Activated CD8-positive, alpha-beta memory T cell treated with anti-CD3 and anti-CD28 coated beads, Interleukin-2, amount 50 U/mL, for 4 hours (primary cell): ENCODE measurements at places on chromosomes 7 and 10.
A peak's percentile ranks its signal among the peaks of the same experiment; 100 is the strongest.

DNA sequence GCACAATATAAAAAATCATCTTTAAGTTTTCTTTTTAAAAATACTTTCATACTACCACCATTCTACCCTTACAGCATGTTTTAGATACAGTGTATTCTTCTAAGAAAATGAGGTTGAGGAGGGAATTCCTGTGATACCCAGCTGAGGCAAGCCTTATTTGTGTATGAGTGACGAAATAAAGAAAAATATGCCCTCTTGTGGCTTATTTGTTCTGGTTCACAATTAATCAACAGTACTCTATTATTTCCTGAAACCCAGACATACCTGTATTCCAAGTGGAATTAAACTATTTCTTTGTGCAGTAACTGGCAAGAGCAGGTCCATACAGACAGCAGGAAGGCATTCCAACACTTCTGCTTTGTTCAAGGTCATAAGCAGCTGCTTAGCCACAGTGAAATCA is 4.5 kb upstream of the SEMA3D start:
- no peak for DNase-seq

- no peak for DNase-seq
Measured at GRCh38 chr7:156752367-156753228, 112.0 kb downstream of the RNF32 start.

- no peak for DNase-seq
Measured at GRCh38 chr7:80665526-80665925, 27.1 kb downstream of the CD36 start.

DNA sequence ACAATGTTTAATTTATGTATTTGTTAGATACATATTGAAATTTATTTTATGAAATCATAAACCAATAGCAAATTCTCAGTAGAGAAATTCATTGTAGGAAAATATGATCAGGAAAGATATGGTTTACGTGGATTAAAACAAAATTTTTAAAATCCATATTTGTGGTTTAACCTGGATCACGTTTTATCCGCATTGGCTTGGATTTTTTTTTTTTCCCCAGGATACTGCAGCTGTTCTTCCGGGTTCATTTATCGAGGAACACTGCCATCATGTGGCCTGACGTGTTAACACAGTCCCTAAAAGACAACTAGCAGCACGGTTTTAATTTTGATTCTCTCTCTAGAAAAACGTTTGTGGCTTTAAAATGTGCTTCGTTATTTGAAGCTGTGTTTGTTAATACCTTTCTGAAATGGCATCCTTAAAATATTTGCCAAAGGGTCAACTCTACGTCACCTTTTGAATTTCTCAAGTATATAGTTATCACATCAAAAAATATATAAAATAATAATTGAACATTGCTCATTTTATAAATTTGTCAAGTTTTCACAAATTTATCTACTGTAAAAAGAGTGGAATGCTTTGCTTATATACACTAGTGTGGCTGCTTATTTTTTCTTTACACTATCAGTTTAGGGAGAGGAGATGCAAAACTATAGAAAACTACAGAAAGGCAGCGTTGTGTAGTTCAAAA is 8.7 kb upstream of the ASB4 start:
- peak; percentile 50 for DNase-seq

- peak; percentile 37 for DNase-seq
Measured at GRCh38 chr10:21173802-21174714, 276.9 kb upstream of the NEBL start.

GRCh38 chr7:81094952-81095351 is 176.1 kb upstream of the SEMA3C start:
- DNase-seq: no peak

GRCh38 chr7:107206136-107206535 is 37.3 kb downstream of the HBP1 start:
- no peak for DNase-seq

GRCh38 chr7:91557789-91558404 is 293.7 kb downstream of the FZD1 start:
- DNase-seq: no peak

DNA sequence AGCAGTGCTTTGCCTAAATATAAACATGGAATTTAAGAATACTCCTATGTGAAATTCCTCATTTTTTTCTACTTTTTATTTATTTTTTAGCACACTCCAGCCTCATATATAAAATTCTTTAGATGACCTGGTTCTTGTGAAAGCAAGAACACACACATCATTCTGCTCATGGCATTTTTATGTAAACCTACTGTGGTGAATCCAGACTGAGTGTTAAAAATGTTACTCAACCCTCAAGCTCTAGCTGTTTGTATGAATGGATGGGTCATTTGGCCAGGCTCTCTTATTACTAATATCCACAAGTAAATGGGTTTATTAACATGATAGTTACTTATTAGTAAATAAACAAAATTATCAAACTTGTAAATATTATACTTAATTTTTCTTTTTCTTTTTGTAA is 551.7 kb upstream of the LRRN3 start:
- no peak for DNase-seq

GRCh38 chr7:33743594-33743993 is 161.7 kb upstream of the BMPER start:
- no peak for DNase-seq

DNA sequence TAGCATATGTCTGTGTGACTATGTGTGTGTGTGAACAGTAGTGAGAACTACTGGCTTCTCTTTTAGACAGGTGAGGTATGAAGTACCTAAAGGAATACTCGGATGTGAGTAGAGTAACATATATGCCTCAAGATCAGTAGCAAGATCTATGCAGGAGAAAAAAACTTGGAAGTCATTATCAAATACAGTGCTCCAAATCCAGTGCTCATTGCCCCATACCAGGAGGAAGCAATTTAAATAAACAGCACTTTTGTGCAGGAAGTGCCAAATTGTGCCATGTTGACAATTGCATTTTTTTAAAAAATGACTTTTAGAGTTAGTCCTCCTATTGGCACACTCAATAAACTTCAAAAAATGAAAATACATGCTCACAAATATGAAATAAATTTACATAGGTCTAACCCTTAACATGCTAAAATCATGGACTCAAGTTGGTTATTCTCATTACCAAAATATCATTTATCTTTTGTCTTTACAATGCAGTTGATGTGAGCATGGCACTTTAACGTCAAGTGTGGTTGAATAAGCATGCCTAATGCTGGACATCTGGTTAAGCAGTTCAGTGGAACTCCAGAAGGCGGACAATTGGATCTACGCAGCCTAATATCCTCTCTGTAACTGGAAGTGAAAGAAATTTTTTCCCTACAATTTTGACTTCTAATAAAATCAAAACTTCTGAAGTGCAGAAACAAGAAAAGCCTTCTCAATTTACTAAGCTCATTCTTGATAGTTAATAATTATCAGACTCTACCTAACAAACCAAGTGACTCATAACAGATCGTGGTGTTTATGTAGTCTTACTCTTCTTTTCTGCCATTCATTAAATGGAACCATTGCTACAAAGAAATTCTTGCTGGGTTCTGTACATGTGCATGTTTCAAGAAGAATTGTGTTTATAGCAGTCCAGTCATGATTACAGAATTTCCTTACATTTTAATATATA is 195.2 kb downstream of the MDFIC start:
- no peak for DNase-seq

DNA sequence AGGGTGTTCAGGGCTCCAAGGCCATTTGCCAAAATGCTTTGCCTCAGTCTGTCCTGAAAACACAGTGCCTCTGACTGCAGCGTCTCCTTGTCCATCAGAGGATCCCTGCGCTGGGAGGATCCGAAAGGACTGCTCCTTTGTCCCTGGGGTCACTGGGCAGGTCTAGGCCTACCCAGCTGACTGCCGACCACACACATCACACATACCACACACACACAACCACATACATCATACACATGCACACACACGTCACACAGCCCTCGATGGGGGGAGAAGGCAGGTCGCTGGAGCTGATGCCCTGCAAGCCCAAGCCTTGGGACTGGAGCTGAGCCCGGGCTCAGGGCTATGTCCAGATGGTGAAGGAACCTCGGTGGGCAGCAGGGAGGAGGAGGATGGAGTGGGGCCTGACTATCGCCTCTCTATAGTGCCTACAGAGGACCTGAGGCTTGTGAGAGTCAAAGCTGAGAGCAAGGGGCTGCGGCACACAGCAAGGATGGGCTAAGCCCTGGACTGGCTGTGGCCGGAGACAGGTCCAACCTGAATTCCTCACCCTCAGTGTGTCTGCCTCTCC is 29.1 kb downstream of the GPRIN2 start:
- peak; percentile 14 for DNase-seq

- no peak for DNase-seq
Measured at GRCh38 chr7:23100697-23101096, 4.9 kb upstream of the KLHL7 start.

- DNase-seq: no peak
Measured at GRCh38 chr10:108252771-108253170, 1088.3 kb upstream of the SORCS1 start.

DNA sequence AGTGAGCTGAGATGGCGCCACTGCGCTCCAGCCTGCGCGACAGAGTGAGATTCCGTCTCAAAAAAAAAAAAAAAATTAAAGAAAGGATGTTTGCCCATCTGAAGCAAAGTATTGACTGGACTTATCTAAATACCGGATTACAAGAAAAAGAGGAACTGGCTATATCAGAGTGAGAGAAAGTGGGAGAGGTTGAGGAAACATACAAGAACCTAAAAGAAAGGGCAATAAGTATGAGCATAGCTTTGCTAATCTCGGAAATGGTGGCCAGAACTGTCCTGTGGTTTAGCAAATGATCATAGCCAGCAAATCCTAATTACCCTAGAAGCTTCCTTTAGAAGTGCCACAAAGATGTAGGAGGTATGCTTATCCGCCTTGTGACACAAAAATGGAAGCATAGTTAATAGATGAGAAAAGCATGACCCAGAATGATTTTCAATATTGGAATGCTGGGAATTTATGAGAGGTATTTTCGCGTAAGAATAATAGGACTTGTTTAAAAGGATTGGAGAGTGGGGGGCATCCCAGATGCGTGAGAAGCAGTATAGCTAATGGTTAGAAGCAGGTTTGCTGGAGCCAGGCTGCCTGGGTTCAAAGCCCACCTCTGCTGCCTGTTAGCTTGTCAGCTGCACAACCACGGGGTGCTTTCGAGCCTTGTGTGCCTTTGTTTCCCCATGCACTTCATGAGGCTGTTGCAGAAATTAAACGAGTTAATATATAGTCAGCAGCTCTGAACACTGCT is 1.2 kb upstream of the GTPBP4 start:
- DNase-seq: no peak

- DNase-seq: no peak
Measured at GRCh38 chr7:119010635-119011034, 786.1 kb downstream of the ANKRD7 start.

GRCh38 chr7:114598946-114599345 is 184.3 kb downstream of the FOXP2 start:
- no peak for DNase-seq

- no peak for DNase-seq
Measured at GRCh38 chr10:4663162-4663992, 162.6 kb upstream of the AKR1E2 start.

DNA sequence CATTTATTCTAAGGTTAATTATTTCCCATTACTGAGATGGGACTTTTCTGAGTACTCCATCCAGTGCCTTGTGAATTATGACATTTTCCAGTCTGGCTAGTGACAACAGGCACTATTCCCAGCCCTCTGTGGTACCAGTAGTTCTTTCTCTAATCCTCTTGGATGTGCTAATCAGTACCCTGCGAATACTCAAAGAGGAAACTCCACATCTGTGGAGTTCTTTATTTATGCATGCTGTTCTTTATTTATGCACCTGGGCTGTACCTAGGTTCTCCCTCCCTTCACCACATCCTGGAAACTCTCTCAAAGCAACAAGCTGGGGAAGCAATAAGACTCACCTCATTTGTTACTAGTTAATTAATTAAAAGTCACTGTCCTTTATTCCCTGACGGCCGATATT is 83.5 kb downstream of the TSPAN12 start:
- DNase-seq: no peak

- no peak for DNase-seq
Measured at GRCh38 chr10:77274046-77274795, 363.4 kb downstream of the KCNMA1 start.

- DNase-seq: no peak
Measured at GRCh38 chr7:69605070-69605469, 6.8 kb downstream of the AUTS2 start.

DNA sequence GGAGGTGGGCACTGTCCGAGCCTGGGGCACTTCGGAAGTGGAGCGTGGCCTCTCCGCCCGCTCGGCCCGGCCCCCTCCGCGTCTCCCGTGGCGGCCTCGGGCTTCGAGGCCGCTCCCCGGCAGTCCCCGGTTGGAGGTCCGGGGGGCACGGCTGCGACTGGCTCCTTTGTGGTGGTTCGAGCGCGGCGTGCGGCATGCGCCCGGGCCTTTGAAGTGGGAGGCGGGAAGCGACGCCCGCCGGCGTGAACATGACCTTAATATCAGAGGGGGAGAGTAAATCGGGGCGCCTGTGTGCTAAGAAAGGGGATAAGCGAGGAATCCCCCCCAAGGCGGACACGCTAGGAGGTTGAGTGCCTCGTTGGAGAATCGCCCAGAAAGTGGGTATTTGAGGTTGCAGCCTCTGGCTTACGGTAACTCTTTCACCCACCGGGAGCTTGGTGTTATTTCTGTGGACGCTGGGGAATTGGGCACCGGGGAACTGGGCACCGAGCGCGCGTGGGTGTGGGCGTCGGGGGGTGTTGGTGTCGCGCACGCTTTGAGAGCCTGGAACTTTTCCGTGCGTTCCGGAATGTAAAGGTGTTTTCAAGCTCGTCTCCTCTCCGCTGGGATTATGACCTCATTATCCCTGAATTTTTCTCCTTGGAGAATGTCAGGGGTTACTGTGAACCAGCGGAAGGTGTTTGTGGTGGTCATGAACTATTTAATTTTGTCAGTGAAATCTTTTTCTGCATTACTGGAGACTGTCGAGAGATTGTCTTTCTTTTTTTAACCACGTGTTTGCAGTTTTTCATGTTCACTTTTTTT is 660 bp downstream of the SUV39H2 start:
- DNase-seq: peak; percentile 42

DNA sequence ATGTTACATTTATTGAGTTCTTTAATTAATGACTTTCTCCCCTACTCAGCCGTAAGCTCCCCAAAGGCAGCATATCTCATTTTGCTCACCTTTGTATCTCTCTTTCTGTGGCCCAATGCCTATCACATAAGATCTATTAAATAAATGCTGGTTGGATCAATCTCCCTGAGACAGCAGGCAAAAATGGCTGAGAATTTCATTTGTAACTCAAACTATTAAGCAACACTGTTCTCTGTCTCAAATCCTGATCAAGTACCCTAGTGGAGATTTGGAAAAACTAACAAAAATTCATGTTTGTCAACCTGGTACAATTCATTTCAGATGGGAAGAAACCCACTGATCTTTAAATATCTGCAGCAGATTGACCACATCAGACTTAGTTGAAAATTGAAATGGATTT is 127.4 kb downstream of the ZFAND4 start:
- no peak for DNase-seq

- no peak for DNase-seq
Measured at GRCh38 chr10:31700181-31700611, 228.4 kb downstream of the ARHGAP12 start.
